Ecto neural progenitor cell (in vitro differentiated cells): ENCODE measurements at places on chromosomes 2 and 18.

- no peak for DNase-seq
These were observed 18.9 kb downstream of the ASB1 start for GRCh38 chr2:238445409-238446190.

DNA sequence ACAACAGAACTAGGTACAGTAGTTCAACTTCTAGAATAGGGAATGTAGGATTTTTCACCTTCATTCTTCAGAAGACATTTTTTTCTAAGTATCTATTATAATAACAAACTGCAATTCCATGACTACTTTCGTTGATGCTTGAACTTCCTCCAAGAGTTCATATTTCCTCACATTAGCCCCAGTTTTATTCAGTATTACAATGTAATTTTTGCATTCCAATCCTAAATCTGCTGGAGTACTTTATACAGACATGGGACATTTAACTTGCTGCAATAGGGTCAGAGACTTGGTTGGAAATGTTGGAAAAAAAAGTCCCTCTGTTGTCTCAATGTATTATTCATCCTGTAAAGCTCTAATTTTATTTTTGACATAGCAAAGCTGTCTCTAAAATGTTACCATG is 19.6 kb upstream of the FTCDNL1 start:
- no peak for DNase-seq

DNA sequence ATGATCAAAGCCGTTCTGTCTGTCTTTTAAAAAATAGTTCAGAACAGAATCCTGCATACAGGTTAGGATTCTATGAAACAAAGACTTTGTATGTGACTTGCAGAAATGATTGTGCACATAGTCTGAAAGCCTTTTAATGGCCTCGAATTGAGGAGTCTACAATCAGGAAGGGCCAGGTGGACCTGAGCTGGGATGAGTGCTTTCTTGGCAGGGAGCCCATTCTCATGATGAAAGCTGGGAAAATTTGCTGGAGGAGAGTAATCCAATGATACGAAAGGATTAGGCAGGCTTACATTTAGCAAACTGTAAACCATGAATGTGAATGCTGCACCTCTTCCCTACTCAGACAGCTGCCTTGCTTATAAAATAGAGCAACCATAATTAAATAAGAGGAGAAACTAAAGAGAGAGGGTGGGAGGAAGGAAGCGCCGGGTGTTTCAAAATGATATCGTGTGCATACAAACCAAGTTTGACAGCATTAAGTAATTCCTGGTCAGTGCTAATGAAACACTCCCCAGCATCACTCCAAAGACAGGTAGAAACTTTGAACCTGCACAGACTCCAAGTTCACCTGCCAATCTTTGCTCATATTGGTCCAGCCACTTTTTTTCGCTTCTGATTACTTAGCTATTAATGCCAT is 23.7 kb upstream of the CXCR4 start:
- DNase-seq: no peak

- no peak for DNase-seq
These were observed 31.9 kb downstream of the EFEMP1 start for GRCh38 chr2:55891671-55892094.

DNA sequence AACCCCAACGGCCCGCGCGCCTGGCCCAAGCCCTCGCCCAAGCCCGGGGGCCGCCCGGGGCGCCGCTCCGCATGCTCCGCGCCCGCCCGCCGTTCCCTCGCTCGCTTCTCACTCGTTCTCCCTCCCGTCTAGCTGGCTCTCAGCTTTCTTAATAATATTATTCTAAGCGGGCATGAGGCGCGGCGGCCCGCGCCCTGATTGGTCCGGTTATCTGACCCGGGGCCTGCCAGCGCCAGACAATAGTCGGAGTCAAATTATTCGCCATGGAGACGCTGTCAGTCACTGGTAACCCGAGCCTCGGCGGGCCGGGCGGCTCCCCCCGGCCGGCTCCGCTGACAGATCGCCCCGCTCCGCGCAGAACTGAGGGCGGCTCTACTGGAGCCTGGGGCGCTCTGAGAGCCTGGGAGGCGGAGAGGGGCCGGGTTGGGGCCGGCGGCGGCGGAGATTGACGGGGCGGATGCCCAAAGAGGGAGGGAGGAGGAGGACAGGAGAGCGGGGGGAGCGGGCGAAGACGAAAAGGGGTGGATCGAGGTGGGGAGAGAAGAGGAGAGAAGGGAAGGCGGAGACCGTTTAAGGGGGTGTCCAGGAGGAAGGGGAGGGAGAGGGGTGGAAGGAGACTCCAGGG is at the start of gene SIX2:
Gene SIX2 (minus strand): TSS at position 150 of the 625 bp plus-strand sequence. CDS start 342 bp downstream, outside the sequence.
- DNase-seq: peak; percentile 98

- DNase-seq: peak; percentile 51
These were observed 1.4 kb downstream of the GPR35 start for GRCh38 chr2:240626531-240627300.

GRCh38 chr2:217774232-217774631 is 228.6 kb downstream of the TNS1 start:
- DNase-seq: no peak

- DNase-seq: no peak
These were observed 18.4 kb downstream of the CYB5A start for GRCh38 chr18:74273394-74273793.

DNA sequence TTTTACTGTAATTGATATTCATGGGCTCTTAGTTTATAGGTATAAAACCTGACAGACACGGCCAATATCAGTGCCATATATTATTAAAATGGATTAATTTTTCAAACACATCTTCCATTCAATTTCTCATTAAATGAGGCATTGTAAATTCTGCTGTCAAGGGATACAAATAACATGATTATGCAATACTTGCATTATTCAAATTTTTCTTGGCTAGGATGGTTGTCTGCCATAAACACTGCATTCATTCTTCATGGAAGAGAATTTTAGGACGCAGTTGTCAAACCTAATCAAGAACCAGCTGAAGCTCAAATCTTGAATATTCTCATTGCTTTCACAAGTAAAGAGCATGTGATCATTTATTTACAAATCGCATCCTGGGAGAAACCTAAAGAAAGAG is 255.6 kb downstream of the RDH14 start:
- no peak for DNase-seq

DNA sequence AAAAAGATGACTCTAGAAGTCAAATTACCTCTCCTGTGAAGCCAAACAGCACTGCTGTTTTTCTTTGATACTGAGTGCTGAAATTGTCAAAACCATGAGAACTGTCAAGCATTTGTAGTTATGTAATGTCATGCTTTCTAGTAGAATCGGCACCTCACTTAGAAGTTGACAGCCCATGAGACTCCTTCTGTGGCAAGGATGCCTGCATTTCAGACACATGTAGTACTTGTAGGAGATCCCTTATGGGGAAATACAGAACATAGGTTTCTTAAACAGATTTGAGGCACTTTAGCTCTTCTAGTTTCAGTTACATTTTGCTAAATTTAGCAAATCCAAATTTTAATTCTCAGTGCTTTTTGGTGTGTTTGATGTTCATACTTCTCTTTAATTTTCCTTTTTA is 15.7 kb downstream of the ZNF407 start:
- no peak for DNase-seq

- no peak for DNase-seq
These were observed 237.3 kb downstream of the GALR1 start for GRCh38 chr18:77486985-77487384.

DNA sequence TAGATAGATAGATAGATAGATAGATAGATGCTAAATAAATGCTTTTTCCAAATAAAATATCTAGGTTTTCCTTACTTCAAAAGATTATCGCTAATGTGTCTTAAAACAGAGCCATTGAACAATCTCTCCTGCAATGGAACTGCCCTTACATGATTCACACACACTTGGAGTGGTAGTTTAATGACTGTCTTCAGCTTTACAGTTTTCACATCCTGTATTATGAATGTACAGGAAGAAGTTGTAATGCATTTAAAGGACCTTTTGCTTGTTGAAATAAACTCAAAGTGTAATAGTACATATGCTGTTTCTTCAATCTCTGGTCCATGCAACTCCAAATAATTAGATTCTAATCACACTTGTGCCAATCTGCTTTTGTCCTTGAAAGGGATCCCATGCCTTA is 797.6 kb upstream of the CDH2 start:
- DNase-seq: no peak

GRCh38 chr2:186852508-186852907 is 3.5 kb upstream of the ZSWIM2 start:
- no peak for DNase-seq

GRCh38 chr2:8636721-8637636 is 44.9 kb upstream of the ID2 start:
- peak; percentile 73 for DNase-seq

- DNase-seq: no peak
These were observed 48.0 kb upstream of the LPIN2 start for GRCh38 chr18:3060667-3061580.

GRCh38 chr2:164511738-164512137 is 109.5 kb downstream of the GRB14 start:
- DNase-seq: no peak

DNA sequence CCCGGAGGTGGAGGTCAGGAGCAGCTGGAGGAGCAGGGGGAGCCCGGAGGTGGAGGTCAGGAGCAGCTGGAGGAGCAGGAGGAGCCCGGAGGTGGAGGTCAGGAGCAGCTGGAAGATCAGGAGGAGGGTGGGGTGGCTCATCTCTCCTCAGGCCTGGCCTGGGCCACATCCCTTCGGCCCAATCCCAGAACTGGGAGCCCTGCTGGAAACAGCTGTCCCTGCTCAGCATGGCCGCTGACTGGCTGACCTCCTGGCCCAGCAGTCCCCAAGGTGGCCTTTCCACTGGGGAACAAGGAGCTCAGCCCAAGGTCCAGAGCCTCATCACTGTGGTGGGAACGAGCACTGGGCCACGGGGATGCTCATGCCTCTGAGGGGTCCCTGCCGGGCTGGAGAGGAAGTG is 66.6 kb upstream of the LAPTM4A start:
- DNase-seq: no peak

- DNase-seq: no peak
These were observed 32.3 kb downstream of the UBXN4 start for GRCh38 chr2:135773917-135774316.

DNA sequence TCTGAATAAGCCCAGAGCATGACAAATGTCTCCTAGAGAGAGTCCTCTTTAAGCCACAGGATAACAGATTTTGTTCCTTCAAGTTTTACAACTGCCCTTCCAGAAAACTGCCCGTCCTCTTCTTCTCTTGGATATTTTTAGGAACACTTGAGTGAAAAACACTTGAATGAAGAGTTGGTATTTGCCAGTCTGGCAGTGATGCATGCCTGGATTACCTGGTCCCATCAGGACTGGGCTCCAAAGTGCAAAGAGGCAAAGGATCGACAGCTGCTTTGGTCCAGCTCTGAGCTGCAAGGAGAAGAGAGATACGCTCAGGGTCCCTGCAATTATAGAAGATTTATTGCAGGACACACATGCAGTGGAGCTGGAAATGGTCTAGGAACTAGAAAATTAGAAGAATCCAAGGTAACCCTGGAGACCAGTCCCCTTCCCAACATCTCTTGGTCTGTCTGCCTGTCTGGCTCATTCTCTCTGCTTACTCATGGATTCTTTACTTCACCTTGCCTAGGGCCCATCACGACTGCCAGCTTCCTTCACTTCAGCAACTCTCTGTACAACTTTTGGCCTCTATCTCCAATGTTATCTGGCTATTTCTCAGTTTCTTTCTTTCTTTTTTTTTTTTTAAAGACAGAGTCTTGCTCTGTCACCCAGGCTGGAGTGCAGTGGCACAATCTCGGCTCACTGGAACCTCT is 112.1 kb upstream of the SIX2 start:
- no peak for DNase-seq

- DNase-seq: no peak
These were observed 18.9 kb downstream of the SMAD7 start for GRCh38 chr18:48931680-48932461.

DNA sequence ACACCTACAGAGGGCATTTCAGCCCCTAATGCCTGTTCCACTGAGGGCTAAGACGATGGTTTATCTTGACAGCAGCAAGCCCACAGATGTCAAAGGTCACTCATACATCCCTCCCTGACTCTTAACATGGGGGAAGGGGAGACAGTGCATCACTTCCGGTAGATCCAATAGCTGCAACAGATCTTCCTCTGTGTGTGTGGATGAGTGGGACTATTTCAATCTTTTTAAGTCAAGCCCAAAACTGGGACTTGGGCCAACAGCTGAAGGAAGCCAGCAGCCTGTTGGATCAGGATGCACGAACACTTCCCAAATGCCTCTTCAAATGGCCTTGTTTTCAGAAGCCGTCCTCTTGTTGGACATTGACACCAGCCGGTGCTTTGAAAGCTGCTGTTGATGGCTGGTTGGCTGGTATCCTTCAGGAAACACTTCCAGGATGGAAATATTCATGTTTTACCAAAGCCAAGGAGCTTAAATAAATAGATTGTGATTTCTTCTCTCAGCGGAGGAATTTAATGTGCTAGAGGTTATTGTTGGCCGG is 59.2 kb downstream of the IL1R2 start:
- DNase-seq: no peak

DNA sequence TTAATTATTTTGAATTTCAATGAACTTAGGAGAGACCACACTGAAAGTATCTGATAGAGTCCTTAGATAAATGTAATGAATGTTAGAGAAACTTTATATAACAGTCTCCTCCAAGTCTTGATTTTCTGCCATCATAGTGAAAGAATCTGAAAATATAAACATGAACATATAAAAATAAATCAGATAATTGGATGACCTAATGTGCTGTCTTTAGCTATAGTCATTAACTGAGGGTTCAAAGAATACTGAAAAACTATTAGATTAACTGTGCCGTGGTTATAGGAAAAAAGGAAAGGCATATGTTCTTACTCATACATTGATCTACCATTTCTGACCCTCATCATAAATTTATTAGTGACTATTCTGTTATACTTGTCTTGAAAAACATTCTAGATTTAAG is 47.0 kb upstream of the SPAG16 start:
- DNase-seq: no peak

GRCh38 chr2:133794114-133794513 is 225.9 kb upstream of the NCKAP5 start:
- DNase-seq: no peak

DNA sequence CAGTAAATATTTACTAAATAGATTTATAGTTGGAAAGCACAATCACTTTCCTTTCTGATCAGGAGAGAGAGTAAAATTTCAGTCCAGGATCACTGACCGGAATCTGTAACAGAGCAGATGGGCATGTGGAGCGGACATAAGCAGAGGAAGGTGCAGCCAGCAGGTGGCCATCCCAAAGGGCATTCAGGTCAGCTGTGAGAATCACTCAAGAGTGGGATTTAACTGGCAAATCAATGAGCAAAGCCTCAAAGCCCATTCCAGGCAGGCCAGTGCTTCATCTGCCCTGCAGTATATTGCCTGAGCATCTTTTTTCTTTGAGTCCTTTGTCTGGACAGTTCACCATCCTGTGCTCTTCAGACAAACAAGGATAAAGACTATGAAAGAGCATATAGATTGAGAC is 166.4 kb upstream of the SLC14A2 start:
- DNase-seq: peak; percentile 54

GRCh38 chr2:115161771-115162493 is 719.5 kb downstream of the DPP10 start:
- DNase-seq: peak; percentile 70

GRCh38 chr2:47225061-47225783 is 70.1 kb upstream of the STPG4 start:
- DNase-seq: no peak

GRCh38 chr2:187264612-187265011 is 183.4 kb downstream of the CALCRL start:
- no peak for DNase-seq

GRCh38 chr2:132891498-132891897 is 221.5 kb upstream of the LYPD1 start:
- DNase-seq: no peak

GRCh38 chr2:125397535-125398251 is 1258.3 kb upstream of the GYPC start:
- no peak for DNase-seq

GRCh38 chr2:27518113-27518781 is 21.6 kb downstream of the GCKR start:
- no peak for DNase-seq

- DNase-seq: no peak
These were observed 802.9 kb upstream of the ID2 start for GRCh38 chr2:7878786-7879482.
